AG04450 (cell line): ENCODE measurements at places on chromosomes 6 and 20. TPM values are rescaled to one million over a fixed set of nuclear protein-coding genes. Genes with fewer than 3 reads are reported as not detected.
A peak's percentile ranks its signal among the peaks of the same experiment; 100 is the strongest.

Gene SNAP91
- polyA plus RNA-seq, result not detected in 2 replicates

Gene VSX1
- 0.06 TPM in 1 of 2 replicates, not detected in the other for polyA plus RNA-seq

- peak; percentile 97 for DNase-seq
Observed at GRCh38 chr6:158040051-158040803, 58.6 kb downstream of the SYNJ2 start.

DNA sequence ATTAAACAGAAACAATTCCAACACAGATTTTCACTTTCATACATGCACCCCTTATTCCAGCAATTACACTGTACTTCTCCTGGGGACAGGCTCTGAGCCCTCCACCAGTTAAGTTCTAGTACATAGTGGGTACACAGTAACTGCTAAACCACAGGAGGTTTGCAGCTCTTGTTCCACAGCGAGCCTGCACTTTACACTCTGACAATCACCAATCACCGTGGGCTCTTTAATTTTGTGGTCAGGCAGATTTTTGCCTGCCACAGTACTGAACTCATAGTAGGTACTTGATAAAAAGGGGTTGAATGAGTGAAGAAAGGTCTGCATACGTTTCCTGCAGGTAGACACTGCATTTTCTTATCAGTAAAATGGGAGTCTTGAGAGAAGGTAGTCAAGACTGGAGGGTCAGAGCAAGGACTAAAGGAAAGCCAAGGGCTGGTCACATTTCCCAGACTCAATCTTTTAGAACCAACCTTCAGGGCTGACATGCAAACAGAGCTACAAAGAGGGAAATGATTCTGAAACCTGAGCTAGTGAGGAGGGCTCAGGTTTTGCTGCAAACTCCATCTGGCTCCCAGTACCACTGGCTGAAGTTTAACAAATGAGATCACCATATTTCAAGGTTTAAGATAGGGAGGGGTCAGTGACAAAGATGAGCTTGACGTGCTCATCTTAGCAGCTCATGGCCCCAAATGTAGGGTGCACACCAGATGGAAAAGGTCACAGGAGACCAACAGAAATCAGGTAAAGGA is 404.6 kb downstream of the BTBD9 start:
- no peak for DNase-seq

Gene GRM1
- polyA plus RNA-seq, result 0.01 TPM in 2 replicates

DNA sequence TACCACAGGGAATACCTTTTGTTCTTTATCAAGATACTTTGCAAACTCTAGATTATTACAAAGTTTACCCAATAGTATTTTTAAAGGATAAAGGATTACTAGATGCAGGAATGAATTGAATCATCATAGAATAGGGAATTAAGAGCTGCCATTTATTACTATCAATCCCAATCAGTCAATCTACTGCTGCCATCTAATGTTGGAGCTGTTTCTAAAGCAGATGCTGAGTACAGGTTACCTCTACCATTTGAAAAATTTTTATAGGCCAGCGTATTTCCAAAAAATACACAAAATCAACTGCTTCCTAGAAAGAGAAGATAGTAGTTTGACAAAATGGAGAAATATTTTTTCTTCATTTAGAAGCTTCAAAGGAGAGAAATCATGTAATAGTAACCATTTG is 520.4 kb downstream of the ADGRB3 start:
- no peak for DNase-seq

Gene OR2W1
- polyA plus RNA-seq, result not detected in 2 replicates

GRCh38 chr6:71582820-71583219 is 294.2 kb downstream of the OGFRL1 start:
- no peak for DNase-seq
